Esophagus mucosa (tissue), 1 donor: ENCODE measurements at places on chromosomes 7 and 10. TPM values are rescaled to one million over a fixed set of nuclear protein-coding genes. Genes with fewer than 3 reads are reported as not detected.

SFTPD gene
- 2.0 TPM for total RNA-seq

PODXL gene
- 8.3 TPM for total RNA-seq

PPA1 gene
- total RNA-seq: 158 TPM

PAPSS2 gene
- 10.4 TPM for total RNA-seq

CCDC186 gene
- 19.7 TPM for total RNA-seq

PTPN20 gene
- 1.8 TPM for total RNA-seq

CHN2 gene
- total RNA-seq: 1.6 TPM

CPVL gene
- total RNA-seq: 5.0 TPM

FAM25C gene
- not detected for total RNA-seq

HTR7 gene
- 0.92 TPM for total RNA-seq

WNT16 gene
- 0.12 TPM for total RNA-seq

FANK1 gene
- 3.2 TPM for total RNA-seq

RBM28 gene
- total RNA-seq: 23.3 TPM

HTR5A gene
- not detected for total RNA-seq

RBP3 gene
- total RNA-seq: not detected

NEUROG3 gene
- not detected for total RNA-seq

NRAP gene
- 0.12 TPM for total RNA-seq

ZNF727 gene
- 0.48 TPM for total RNA-seq

MRPS17 gene
- total RNA-seq: 14.7 TPM

OIT3 gene
- not detected for total RNA-seq

SYNPO2L gene
- 0.84 TPM for total RNA-seq
